ENCODE measurements at places on chromosomes 6 and 20.

- no peak for DNase-seq
These were observed 152.1 kb downstream of the FNDC1 start for GRCh38 chr6:159321267-159321666.

GRCh38 chr6:14983599-14984518, 262.0 kb upstream of the JARID2 start:
- DNase-seq: no peak

GRCh38 chr6:53128842-53129241, 19.8 kb downstream of the GCM1 start:
- DNase-seq: no peak

- DNase-seq: no peak
These were observed 471.7 kb downstream of the CBLN4 start for GRCh38 chr20:55533632-55534031.

GRCh38 chr6:16331384-16332174, 93.2 kb downstream of the GMPR start:
- DNase-seq: no peak

GRCh38 chr20:45010399-45010828, 44.1 kb downstream of the STK4 start:
- DNase-seq: no peak

DNA sequence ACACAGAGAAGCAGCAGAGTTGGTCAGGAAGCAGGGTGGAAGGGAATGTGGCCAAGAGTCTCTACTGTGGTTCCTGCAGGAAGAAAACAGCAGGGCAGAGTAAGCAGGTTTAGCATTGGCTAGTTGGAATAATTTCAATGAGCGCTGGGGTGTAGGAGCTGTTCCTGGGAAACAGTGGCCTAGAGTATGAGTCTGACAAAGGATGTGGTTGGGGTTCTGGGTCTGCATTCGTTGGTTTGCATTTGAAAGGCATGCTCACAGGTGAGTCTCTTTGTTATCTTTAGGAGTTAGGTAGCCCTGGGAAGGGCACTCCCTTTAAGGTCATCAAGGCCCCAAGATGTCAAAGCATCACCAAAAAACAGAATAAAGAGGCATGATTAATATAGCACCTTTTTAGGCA, 911.6 kb upstream of the SLC35B3 start:
- DNase-seq: no peak

- no peak for DNase-seq
These were observed 70.4 kb downstream of the SLC22A23 start for GRCh38 chr6:3386374-3386857.

GRCh38 chr20:36405255-36405654, 99.1 kb downstream of the DLGAP4 start:
- no peak for DNase-seq

DNA sequence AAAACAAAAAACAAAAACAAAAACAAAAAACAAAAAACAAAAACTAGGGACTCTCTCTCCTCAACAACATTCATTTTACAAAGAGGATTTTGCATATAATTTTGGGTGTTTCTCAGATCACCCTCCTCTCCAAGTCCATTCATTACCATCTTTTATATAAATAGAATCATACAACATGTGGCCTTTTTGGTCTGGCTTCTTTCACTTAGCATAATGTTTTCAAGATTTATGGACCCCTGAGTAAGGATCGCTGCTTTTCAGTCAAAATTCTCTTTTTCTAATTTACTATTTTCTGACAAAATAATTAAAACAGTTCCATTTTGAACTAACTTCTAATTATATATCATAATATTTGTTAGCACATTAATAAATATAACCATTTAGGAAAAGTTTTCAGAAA, 94.8 kb downstream of the UBE3D start:
- DNase-seq: no peak

DNA sequence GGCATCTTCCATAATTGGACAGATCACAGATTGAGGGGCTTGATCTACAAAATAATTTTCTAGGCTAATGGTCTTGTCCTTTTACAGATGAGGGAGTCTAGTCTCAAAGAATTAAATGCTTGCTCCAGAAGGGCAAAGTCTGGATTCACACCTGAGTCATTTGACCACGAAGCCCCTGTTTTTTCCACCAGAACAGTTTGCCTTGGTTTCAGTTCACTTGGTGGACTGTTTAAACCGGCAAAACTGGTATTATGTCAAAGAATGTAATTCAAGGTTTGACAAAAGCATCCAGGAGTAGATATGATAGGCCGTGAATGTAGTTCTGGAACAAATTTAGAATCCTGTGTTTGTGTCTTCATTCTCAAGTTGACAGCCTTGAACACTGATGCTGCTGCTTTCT, 3.3 kb downstream of the MYO6 start:
- DNase-seq: no peak

DNA sequence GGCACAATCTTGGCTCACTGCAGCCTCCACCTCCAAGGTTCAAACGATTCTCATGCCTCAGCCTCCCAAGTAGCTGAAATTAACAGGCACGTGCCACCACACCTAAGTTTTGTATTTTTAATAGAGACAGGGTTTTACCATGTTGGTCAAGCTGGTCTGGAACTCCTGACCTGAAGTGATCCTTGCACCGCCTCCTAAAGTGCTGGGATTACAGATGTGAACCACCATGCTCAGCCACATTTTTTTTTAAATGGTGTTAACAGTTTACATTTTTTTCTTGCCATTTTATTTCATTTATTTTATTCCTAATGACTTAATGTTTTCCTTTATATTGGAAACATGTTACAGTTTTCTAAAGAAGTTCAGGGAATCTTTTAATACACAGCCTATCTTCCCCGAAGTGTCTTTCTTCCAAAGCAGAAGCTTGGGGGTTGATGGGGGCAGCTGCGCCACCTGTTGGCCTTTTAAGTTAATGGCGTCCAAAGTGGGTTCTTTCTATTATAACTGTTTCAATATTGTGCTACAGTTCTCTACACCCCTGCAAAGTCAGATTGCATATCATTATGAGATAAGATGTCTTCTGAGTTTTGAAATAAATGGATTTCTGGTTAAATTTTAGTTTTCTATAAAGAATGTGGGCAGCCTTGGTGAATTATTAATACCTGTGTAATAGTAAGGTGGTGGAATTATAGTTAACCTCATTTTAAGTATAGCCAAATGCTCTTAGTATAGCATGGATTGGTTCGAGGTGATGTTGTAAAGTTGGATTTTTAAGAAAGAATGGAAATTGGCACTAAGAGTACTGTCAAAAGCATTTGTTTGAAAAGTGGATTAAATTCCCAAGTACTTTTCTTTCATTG, 42.0 kb upstream of the PLCG1 start:
- no peak for DNase-seq

DNA sequence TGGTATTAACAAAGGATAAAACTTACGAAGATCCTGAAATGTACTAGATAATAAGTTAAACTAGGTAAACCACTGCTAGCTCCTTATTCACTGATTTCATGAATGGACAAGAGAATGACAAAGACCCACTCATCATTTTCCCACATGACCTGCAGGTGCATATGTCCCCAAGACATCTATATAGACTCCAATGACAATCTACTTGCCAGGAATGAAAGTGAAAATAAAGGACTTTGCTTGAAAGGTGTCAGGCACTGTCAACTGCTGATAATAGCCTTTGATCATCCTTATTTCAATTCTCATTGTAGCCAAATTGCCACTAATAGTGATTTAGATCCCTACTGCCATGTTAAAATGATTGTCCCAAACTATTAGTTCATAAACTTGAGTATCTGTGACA, 321.8 kb downstream of the HACE1 start:
- no peak for DNase-seq

- no peak for DNase-seq
These were observed 10.8 kb downstream of the JARID2 start for GRCh38 chr6:15256538-15257271.

DNA sequence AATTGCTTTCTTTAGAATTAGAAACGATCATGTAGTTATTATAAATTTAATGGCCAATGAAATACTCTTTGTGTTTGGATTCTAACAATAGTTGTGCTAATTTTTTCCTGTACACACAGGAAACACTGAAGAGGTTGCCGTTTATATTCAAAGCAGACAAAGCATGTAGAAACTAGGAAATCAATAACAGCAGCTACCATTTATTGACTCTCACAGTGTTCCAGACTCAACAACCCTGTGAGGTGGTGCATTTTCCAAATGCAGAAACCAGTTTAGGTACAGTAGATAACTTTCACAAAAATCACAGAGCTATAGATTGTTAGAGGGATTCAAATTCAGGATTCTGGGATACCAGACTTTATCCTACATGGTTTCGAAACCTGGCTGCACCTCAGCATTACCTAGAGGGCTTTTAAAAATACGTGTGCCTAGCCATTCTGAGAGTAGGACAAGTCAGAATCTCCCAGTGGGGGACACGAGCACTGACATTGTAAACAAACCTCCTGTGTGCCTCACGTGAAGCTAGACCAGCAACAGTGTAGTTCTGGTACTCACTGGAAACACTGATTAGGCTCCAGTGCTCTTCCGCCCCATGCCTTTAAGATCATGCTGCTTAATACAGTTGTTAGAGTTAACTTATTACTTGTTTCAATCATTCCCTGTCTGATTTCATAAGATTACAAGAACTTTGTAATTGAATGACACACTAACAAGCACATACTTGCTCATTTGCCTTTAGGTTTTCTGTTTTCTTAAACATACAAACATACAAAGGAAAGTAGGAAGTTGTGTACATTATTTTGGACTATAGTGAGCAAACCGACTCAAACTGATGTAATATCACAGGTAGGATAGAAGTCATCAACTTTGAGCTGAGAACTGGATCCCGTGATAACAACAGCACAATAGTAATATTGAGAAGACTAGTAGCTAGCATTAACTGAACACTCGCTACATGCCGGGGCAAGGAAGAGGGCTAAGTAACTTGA, 65.8 kb downstream of the MAP3K4 start:
- DNase-seq: no peak

- DNase-seq: no peak
These were observed 234.9 kb downstream of the ERMARD start for GRCh38 chr6:169986171-169986847.

- DNase-seq: no peak
These were observed 374.3 kb downstream of the CDH26 start for GRCh38 chr20:60332523-60332922.

GRCh38 chr20:21505161-21505809, 8.6 kb downstream of the NKX2-2 start:
- no peak for DNase-seq

DNA sequence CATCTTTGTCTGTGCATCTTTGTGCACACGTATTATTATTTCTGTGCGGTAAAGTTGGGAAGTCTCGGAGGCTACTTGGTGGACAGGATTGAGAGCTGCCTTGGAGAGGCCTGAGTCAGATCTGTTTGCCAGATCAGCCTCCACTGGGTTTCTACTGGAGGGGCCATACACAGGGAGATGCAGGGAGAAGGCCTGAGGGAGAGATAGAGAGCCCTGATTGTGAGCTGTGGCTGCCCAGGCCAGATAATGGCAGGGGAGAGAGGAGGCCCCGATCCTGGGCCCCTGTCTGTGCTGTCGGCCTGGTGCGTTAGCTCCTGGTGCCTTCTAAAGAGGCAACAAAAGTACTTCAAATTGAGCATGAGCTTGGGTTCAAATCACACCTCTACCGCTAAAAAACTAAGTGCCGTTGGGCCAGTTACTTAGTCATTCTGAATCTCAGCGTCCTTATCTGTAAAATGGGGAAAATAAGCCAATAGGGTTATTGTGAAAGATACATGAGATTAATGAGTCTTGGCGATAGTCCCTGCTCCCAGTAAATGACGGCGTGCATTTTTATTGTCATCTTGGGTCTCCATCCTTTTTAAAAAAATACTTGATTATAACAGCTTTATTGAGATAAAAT, 27.6 kb upstream of the ADA start:
- DNase-seq: no peak

GRCh38 chr6:136788069-136788902, 4.0 kb downstream of the MAP3K5 start:
- no peak for DNase-seq

Measured in osteocyte (in vitro differentiated cells).